ENCODE measurements at places on chromosomes 4 and X. TPM values are rescaled to one million over a fixed set of nuclear protein-coding genes. Genes with fewer than 3 reads are reported as not detected.

STOX2 gene
- total RNA-seq = 1.1 TPM

SASH3 gene
- total RNA-seq = not detected

PF4V1 gene
- total RNA-seq = not detected

ASB11 gene
- total RNA-seq = not detected

SCML2 gene
- 1.5 TPM for total RNA-seq

TMSB15B gene
- 7.6 TPM for total RNA-seq

ZCCHC18 gene
- 2.4 TPM for total RNA-seq
